H54 (cell line): ENCODE measurements at places on chromosomes 5 and 9.

DNA sequence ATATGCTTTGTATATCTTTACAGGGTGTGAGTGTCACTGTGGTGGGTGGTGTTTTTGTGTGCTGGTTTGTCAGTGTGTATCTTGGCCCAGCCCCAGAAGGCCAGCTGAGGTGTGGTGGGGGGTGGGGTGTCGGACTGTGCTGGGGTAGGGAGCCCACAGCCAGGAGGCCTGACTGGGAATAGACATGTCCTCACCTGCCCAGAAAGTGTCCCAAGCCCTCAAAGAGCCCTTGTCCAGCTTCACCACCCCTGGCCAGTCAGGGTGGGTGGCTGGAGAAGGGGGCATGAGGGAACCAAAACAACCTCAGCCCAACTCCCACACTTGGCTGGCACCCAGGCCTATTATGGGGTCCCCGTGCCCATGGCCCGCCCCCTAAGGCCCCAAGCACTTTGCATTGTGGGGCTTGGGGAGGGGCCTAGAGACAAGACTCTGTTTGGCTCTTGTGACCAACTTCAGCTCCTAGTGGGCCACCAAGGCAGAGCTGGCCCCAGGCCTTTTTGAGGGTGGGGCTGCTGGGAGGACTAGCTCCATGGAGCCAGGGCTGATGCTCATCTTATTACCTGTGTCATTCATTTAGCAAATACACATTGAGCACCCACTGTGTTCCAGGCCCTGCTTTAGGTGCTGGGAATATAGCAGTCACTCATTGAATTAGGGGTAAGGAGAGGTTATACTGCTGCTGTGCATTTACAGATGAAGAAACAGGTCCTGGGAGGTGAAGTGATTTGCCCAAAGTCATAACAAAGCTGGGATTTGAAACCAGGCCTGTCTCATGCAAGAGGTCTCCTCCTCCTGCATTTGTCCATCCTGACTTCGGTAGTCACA is 56.2 kb upstream of the PSD2 start:
- DNase-seq = no peak

DNA sequence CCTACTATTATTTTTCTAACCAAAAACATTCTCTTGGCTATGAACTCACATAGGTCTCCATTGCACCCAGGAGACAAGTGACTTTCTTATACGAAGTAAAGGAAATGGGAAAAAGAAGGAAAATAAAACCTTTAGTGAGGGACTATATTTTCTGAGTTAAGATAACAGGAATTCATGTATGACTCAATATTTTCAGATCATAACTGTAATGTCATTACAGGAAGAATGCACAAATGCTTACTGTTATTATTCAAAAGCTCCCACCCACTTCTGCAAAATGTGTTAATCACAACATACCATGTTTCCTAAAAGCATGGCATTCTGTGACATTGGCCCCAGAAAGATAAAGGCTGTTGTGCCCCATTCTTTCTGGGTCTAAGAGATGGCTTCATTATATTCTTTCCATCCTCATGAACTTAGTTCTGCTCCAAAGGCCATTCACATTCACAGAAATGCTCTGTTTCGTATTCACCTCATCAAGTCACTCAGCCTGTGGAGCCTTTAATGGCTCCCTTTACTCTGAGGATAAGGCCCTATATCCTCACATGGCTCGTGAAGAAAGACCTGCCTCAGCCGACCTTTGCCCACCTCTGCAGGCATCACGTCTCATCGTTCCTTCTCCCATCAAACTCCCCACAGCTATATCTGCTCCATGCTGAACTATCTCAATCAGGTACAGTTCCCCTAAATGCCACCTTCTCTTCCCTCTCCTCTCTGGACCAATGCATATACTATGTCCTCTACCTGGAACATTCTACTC is 77.0 kb downstream of the ABCA1 start:
- peak; percentile 44 for DNase-seq

- no peak for DNase-seq
Observed at GRCh38 chr9:94613003-94613402, 19.4 kb upstream of the FBP2 start.

- DNase-seq = no peak
Observed at GRCh38 chr9:112076814-112077213, 98.3 kb downstream of the SUSD1 start.
